ENCODE measurements at places on chromosomes 7 and 10. TPM values are rescaled to one million over a fixed set of nuclear protein-coding genes. Genes with fewer than 3 reads are reported as not detected.

GRCh38 chr7:71221549-71221948, 89.6 kb downstream of the GALNT17 start:
- DNase-seq: no peak

DNA sequence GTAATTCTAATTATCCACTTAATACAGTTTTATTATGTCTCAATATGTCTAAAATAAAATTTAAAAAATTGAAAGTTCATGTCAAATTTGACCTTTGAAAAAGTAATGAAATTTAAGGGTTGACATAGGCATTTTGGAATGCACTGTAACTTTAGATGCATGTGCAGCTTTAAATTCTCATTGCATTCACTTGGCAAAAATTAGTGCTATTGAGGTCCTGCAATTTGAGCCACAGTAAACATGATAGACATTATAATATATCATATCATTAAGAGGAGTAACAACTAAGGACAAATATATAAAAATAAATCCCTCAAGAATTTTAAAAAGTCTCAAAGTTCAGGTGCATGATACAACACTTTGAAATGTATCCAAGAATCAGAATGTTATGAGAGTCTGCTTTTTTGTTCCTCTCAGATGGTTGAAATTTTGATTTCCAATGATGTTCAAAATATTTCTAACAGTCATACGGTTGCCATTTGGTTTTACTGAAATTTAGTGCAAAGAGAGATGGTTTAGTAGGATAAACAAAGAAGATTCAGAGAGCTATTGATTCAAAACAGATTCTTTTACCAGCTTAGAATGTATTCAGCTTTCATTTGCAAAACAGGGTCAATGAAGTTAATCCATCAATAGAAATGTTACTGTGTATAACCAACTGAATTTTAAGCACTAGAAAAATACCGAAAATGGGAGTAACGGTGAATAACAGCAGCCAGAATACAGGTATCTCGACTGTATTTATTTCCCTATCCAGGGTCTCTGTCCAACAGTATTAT, 71.8 kb downstream of the SEMA3A start:
- no peak for DNase-seq

GRCh38 chr7:70830060-70830395, 301.9 kb upstream of the GALNT17 start:
- no peak for DNase-seq

DNA sequence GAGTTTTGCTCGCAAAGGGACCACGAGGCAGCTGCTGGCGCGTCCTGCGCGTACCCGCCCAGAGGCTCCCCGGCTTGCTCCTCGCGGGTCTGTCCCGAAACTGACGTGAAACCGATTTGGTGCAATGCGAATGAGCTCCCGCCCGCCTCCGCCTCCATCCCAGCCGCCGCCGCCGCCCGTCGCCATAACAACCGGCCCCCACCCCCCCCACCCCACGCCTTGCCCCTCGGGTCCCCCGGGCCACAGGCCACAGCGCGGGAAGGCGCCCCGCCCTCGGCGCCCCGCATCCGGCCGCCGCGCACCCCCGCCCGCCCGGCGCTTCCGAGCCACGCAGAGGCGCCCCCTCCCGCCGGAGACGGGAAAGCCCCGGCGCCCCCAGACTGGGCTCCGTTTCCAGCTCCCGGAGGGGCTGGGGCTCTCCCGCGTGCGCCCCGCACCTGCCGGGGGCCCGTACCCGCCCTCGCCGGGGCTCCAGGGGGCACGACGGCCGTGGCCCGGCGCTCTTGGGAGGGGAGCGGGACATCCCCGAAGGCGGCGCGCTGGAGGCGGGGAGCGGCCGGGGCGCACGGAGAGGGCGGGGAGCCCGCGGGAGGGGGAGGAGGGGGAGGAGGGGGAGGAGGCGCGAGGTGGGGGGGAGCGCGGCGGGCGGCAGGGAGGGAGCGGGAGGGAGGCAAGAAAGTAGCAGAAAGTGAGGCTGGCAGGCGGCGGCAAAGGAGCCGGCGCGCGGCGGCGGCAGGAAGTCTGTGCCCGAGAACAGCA, at the start of gene CAMK1D:
TSS of gene CAMK1D (plus strand) at position 678 of the 759 bp plus-strand sequence.
- peak; percentile 82 for DNase-seq

DNA sequence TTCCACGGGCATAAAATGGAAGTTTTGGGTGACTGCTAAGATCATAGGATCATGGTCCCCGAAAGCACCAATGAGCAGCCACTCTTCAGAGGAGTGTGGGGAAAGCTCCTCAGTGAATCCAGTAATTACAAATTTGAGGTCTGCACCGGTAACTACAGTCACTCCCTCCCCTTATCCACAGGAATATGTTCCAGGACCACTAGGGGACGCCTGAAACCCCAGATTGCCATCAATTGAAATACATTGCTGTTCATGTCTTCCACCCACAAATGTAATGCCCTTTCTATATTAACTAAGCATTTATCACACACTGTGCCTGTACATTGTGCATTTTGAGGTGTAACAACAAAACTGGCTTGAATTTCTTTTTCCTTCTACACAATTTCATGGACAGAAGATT, 447.9 kb upstream of the PFKP start:
- DNase-seq: no peak

- no peak for DNase-seq
These were observed 17.1 kb downstream of the ST7 start for GRCh38 chr7:116970238-116970910.

DNA sequence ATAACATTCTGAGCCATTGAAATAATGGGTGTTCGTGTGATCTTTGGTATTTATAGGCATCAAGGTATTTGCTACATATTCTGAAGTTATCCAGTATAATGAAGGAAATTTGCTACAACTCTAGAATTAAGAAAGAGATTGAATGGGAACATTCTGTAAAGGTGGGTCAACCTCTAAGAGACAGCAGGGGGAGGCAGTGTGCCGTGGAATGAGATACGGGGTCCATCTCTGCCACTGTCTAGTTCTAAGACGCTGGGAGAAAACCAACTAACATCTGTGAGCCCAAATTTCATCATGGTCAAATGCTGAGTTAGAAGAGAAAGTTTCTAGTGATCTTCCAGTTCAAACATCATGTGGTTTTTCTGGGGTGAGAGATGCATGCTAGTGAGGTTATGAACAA, 368.9 kb downstream of the SORCS1 start:
- DNase-seq: no peak

DNA sequence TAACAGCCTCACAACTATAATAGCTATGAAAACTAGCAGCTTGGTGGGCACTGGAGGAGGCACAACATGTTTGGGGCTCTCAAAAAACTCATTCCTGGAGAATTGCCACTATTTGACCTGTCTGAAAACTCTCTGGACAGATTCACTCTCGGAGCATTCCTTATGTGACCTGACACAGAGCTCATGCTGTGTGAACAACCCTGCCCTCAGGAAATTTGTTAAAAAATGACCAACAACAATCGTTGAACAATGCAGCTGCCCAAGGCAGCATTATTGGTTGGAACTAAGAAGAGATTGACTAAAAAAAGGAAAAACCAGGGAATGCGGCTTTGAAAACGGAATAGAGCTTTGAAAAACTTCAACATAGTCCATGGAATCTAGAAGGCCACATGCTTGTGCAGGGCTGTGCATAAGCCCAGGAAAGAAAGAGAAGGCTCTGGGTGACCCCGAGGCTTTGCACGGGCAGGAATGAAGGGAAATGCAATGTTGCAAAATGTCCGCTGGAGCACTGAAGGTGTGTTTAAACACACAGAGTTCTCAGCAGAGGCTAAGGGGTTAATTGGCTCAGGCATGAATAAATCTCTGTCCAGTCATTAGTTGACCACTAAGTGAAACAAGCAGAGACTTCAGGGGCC, 52.8 kb downstream of the NAMPT start:
- no peak for DNase-seq

GRCh38 chr7:106421181-106421762, 136.5 kb upstream of the NAMPT start:
- peak; percentile 10 for DNase-seq

- no peak for DNase-seq
These were observed 119.7 kb upstream of the SORCS1 start for GRCh38 chr10:107284187-107284586.

DNA sequence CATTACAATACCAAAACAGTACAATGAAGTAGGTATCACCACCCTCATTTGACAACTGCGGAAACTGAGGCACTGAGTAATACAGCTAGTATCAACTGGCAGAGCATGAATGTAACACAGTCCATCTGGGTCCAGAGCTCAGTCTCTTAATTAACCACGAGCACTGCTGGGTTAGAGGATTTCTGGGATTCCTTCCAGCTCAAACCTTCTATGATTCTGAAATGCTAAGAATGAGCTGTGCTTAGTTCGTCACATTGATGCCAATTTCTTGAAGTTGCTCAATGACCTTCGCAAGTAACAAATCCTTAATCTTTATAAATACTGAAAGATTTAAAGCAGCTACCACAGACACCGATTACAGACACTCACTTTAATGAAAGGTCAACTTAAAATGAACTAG, 62.5 kb downstream of the SGMS1 start:
- peak; percentile 74 for DNase-seq

GRCh38 chr7:143811-144453, 48.4 kb upstream of the FAM20C start:
- DNase-seq: no peak

- DNase-seq: no peak
These were observed 234.3 kb downstream of the SH2D4B start for GRCh38 chr10:80771902-80772555.

GRCh38 chr10:98268694-98269431, 869 bp upstream of the LOXL4 start:
- no peak for DNase-seq

GRCh38 chr10:1247598-1248261, 191.5 kb downstream of the WDR37 start:
- DNase-seq: no peak

DNA sequence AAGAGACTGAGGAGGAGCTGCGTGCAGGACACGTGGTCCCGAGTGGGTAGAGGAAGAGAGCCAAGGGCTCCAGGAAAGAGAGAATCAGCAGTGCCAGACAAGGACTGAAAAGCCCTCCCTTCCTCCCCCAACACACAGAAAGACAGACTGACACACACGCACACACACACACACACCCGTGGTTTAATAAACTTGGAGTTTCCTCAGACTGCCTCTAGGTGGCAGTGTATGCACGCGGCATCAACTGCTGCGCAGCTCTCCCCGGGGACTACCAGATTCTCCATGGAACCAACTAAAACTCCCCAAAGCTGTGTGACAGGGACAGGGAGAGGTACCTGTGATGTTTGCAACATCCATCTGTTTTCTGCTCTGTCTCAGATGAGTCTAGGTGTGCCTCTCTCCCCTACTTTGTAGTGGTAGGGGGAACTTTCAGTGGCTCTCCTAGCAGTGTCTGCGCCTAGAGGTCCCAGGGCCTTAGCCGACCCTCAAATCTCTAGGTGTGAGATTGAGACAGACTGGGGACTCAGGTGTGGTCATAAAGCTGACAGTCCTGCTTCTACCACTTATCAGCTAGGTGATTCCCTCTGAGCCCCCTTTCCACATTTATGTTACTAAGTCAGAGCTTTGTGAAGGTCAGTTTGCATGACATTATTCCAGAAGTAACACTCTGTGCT, 9.3 kb upstream of the TSPAN14 start:
- peak; percentile 34 for DNase-seq

DNA sequence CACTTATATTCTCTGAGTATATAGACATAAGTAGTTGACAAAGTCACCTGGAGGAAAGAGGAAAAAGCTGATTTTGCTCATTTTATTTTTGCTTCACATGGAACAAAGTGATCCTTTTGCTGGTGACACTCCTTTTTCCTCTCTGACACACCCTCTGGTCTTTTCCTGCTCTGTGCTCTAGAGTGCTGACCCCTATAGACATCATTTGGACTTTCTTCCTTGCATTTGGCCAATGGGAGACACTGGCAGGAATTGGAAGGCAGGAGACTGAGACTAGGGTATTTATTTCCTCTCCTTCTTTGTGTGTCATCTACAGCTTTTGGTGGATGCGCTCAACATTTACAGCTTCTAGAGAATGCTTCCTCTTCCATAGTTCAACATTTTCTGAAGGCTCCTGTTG, 1078.1 kb downstream of the SORCS1 start:
- no peak for DNase-seq

GRCh38 chr7:99407872-99408378, 472 bp downstream of the PDAP1 start:
- DNase-seq: peak; percentile 16

DNA sequence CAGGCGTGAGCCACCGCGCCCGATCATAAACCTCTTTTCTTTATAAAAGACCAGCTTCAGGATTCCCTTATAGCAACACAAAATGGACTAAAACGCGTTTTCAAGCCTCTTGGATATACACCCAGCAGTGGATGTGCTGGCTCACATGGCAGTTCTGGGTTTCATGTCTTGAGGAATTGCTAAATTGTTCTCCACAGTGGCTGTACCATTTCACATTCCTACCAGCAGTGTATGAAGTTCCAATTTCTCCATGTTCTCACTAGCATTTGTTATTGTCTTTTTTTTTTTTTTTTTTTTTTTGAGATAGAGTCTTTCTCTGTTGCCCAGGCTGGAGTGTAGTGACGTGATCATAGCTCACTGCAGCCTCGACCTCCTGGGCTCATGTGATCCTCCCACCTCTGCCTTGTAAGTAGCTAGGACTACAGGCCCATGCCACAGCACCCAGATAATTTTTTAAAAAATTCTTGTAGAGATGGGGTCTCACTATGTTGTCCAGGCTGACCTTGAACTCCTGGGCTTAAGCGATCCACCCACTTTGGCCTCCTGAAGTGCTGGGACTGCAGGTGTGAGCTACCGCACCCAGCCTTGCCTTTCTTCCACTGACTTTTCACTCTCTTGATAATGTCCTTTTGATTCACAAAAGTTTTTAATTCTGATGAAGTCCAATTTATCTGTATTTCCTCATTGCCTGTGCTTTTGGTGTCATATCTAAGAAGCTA, 17.4 kb downstream of the TECPR1 start:
- DNase-seq: no peak

- DNase-seq: no peak
These were observed 317.8 kb upstream of the MTPN start for GRCh38 chr7:136294977-136295376.

Gene NACAD
- total RNA-seq: not detected

Gene HOXA3
- 2.2 TPM for total RNA-seq

Gene PROSER2
- 1.3 TPM for total RNA-seq

Gene PIP
- total RNA-seq: not detected

Gene MKI67
- 9.2 TPM for total RNA-seq

Gene HMX2
- total RNA-seq: not detected

Gene LRRN3
- 5.8 TPM for total RNA-seq

Gene NIPSNAP2
- total RNA-seq: 79.2 TPM

Data from G401 (cell line).